ENCODE measurements at places on chromosomes 2 and 18.

- no peak for DNase-seq
Measured at GRCh38 chr18:58476516-58477256, 152.2 kb downstream of the ALPK2 start.

GRCh38 chr2:168614172-168615018 lies 158.3 kb downstream of the CERS6 start:
- no peak for DNase-seq

DNA sequence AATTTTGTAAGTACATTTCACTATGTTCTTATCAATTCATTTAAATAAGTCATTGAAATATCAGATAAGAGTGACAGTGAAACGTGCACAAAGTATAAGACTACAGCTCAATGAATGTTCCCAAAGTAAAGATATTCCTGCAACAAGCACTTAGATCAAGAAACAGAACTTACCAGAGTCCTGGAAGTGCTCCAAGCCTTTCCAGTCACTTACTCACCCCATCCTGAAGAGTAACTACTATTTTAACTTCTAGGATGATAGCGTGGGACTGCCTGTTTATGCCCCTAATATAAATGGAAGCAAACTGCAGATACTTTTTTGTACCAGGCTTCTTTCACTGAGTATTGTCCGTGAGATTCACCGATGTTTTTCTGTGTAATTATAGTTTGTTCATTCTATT lies 768.9 kb downstream of the SLC4A3 start:
- no peak for DNase-seq

DNA sequence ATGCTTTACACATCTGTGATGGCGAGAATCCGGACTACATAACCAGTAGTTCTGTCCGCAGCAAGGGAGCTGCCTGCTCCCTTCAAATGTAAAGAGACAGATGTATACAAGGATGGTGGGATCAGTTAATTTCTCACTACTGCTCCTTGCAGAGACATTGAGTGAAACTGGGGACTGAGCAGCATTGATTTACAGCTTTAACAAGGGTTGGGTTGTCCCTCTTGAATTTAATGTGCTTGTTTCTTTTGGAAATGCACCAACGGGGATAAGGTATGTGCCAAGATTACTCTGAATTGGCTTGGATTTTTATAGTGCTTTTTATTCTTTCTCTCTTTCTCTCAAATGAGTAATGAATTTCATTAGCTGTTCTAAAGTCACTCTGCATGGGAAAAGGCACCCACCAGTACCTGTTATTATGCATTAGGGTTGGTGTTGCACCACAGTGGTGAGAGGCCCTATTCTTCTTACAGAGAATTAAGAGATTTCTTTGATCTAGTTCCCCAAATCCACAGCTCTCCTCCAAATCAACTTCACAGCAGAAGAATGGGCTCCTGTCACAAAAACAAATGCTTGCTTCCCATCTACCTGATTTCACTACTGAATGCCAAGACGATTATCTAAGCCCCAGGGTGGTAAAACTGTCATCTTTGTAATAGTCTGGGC lies 107.6 kb downstream of the DOCK10 start:
- no peak for DNase-seq

- DNase-seq = no peak
Measured at GRCh38 chr2:172415865-172416183, 11.6 kb upstream of the ITGA6 start.

DNA sequence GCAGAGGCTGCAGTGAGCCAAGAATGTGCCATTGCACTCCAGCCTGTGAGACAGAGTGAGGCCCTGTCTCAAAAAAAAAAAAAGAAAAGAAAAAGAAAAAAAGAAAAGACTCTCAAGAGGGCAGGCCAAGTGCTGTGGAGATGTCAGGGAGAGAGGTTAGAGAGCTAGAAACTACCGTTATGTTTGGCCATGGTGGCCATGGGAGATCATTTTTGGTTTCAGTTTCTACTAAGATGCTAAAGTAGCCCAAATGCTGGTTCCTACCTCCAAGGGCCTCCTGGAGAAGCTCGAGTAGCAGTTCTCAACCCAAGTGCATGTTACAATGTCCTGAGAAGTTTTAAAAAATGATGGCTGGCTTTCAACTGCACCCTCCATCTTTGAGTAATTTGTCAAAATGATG lies 47.4 kb upstream of the TCF4 start:
- no peak for DNase-seq

DNA sequence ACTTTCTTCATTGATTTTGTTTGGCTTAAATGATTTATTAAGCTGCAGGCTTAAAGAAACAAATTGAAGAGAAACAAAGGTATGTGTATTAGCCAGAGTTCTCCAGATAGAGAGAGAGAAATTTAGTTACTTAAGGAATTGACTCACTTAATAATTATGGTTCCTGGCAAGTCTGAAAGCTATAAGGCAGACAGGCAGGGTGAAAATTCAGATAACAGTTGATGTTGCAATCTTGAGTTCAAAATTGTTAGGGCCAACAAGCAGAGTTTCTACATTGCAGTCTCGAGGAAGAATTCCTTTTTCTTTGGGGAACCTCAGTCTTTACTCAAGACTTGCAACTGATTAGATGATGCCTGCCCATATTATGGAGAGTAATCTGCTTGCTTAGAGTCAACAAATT lies 593.5 kb downstream of the ADCYAP1 start:
- no peak for DNase-seq

DNA sequence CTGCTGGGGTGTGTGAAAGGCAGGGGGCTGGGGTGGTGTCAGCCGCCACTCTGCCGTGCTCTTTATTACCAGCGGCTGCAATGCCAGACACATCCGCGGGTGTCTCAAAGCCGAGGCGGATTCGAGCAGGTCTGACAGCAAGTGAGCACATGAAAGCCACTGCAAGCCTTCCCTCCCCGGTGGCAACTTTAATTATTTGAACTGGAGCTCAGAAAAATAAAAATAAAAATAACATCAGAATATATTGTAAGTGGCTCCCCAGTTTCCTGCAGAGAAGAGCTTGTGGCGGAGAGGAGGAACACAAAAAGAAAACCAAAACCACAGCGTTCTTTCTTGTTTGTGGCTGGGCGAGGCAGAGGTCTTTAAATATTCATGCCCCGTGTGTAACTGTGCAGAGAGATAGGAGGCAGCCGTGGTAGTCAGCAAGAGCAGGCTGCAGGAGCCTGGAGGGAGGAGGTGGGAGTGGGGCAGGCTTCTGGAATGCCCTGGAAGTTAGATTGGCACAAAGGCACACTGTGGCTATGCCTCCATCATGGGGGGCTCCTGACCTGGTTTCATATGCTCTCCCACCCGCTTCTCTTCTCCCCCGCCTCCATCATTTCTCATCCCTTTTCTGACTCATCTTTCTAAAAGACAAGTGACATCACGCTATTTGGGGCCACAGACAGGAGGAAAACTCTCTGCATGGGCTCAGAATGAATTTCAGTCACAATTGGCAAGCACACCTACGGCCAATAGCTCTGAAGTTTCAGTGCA lies 199.8 kb downstream of the CLIP4 start:
- DNase-seq = peak; percentile 46

DNA sequence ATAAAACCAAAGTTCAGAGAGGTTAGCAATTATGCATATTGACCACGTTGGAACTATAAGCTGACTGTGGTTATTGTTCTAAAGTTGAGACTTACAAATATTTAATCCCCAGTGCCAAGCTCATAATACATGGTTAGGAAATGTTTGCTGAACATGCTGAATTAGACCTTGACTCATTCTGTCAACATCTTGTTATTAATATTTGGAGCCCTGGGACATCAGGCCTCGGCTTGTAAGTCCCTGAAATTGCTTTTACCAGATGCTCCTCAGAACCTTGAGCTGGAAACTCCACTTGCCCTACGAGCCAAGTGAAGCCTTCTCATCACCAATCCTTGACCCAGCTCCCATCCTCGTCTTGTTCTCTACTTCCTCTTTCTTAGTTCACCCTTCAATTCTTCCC lies 21.2 kb downstream of the DYNAP start:
- DNase-seq = no peak

DNA sequence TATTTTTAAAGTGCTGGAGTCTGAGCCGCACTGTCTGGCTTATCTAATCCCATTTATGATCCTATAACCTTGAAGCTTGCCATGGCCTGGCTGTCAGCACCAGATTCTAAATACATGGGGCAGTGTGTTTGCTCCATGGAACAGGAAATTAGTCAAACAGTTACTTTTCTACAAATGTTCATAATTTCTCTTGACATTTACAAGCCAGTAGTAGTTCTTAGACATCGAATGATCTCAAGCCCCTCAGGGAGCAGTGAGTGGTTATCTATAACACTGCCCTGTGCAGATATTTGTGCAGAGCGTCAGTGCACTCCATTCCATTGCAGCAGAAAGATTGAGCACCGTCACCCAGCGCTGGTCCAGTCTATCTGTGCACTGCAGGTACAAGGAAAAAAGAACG lies 205.2 kb downstream of the AGPS start:
- no peak for DNase-seq

DNA sequence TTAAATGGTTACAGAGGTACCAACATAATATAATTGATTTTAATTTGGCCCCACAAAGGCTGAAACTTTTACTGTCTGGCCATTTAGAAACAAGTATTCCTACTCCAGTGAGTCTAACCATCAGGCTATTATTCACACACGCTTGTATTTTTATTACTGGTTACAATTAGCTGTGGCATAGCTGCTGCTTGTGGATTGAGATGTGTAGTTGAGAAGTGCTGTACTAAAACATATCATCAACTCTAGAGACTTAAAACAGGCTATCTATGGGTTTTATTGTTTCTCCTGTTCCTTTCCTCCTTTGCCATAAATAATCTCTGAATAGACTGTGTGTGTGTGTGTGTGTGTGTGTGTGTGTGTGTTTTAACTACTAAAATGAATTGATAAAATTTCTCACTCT lies 530.2 kb downstream of the CCDC85A start:
- no peak for DNase-seq

DNA sequence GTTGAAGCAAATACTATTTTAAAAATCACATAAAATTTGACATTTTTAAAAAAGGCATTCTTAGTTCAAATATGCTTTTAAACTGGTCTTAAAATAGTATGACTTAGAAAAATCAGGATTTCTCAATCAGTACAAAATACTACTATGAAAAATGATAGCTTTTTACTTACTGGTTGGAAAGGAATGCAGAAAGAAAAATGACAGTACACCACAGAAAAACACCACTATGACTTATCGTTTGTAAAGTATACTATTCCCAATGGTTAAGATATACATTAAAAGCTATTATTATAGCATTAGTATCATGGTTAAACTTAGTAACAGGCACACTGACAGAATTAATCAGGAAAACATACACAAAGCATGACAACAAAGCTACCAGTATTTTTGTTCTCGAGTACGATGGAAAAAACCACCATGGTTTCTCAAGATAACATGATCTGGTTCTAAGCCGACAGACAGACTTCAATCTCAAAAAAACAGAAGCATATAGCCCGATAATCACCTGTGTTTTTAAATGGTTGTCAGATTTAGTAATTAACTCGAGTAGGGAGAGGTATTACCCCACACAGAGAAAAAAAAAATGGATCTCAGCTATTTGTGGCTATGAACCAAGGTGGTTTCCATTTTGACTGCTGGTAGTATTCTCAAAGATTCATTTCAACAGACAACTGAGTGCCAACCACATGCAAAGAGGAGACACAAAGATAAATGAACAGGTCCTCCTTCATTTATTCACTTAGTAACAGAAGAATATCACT lies 39.1 kb downstream of the CUL3 start:
- DNase-seq = no peak

- no peak for DNase-seq
Measured at GRCh38 chr2:175811971-175812370, 190.1 kb downstream of the LNPK start.

GRCh38 chr2:8694737-8695136 lies 12.9 kb downstream of the ID2 start:
- DNase-seq = no peak

GRCh38 chr18:77369644-77370043 lies 120.0 kb downstream of the GALR1 start:
- DNase-seq = no peak

- DNase-seq = no peak
Measured at GRCh38 chr2:237511433-237511832, 24.4 kb downstream of the MLPH start.

GRCh38 chr18:5197032-5197434 lies at the start of gene AKAIN1:
Gene AKAIN1, minus strand, starts transcription at chr18:5197257. Its CDS starts 204 bp downstream, at chr18:5197053.
- DNase-seq = no peak

- no peak for DNase-seq
Measured at GRCh38 chr2:40962026-40962425, 510.1 kb upstream of the SLC8A1 start.

GRCh38 chr2:142897807-142898206 lies 20.3 kb downstream of the KYNU start:
- DNase-seq = no peak

DNA sequence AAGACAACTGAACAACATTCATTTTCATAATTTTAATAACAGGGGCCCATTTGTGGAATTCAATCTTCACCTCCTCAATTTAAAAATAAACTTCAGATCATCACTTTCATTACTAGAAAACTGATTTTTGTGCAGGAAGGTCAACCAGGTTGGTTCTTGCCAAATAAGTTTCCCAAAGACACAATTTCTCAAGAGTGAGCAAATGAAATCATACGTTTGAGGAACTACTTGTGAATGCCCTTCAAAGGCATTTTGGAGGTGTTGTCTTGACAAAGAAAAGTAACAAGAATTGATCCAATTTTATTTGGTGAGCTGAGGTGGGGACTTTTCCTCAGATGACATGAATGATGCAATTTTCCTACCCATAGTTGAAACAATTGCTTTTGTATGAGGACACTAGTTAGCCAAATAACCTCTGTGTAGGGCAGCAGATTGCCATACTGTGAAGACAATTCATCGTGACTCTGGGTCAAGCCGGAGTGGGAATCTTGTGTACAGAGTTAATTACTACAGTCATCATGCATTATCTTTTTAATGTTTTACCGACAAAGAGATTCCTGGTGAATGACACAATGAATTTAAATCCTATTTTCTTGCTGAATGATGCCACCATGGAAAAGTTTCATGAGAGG lies 121.8 kb downstream of the TGFA start:
- no peak for DNase-seq

GRCh38 chr2:128401680-128402079 lies 83.0 kb upstream of the HS6ST1 start:
- DNase-seq = no peak

DNA sequence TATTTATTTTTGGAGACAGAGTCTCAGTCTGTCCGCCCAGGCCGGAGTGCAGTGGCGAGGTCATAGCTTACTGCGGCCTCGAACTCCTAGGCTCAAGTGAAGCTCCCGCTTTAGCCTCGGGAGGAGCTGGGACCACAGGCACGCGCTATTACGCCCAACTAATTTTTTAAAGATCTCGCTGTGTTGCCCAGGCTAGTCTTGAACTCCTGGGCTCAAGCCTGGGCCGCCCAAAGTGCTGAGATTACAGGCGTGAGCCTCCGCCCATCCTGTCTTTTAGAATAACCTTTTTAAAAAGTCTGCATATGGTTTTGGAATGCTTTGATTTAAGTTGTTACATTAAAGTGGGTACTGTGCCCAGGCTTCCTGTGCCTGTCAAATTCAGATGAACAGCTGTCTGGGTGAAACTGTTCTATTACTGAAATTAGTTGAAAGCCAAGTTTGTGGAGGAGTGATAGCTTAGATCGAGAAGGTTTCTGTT lies 944 bp downstream of the RAB3GAP1 start:
- peak; percentile 23 for DNase-seq

DNA sequence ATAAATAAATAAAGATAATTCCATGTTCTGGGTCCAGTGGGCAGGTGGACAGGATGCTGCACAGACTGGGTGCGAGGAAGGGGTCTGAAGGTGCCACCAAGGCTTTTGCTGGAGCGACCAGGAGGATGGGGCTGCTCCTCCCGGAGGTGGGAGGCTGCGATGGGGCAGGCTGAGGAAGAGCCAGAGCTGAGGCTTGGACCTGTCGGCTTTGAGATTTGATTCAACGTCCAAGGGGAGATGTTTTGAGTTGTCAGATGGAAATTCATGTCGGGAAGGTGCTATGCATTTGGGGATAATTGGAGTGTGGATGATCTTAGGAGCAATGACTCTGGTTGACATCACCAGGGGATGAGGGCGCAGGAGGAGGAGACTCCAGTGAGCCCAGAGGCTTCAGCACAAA lies 11.7 kb downstream of the ALLC start:
- DNase-seq = no peak
